ENCODE measurements at places on chromosomes 16 and 17.

- no peaks in the 10 kb centered on the region for H3K36me3 ChIP-seq
- no peak overlapping the region for H3K27ac ChIP-seq
- no peak for DNase-seq
- no peaks in the 10 kb centered on the region for H3K27me3 ChIP-seq
- no peak overlapping the region for H3K4me3 ChIP-seq
- no peaks in the 10 kb centered on the region for H3K4me1 ChIP-seq
These were observed 3.7 kb downstream of the HPR start for GRCh38 chr16:72066747-72067146.

GRCh38 chr17:33523577-33523981 is 230.5 kb upstream of the ASIC2 start:
- no peak overlapping the region for H3K27ac ChIP-seq
- no peak for DNase-seq
- no peaks in the 10 kb centered on the region for H3K36me3 ChIP-seq

- H3K27ac ChIP-seq: no peak overlapping the region
- H3K27me3 ChIP-seq: peaks cover 43% of the 10 kb centered on the region
- H3K4me1 ChIP-seq: peaks cover 2% of the 10 kb centered on the region
- H3K4me3 ChIP-seq: no peak overlapping the region
- no peak for DNase-seq
These were observed 24.0 kb upstream of the PHB1 start for GRCh38 chr17:49438436-49439278.

- H3K4me3 ChIP-seq: no peak overlapping the region
- peaks cover 81% of the 10 kb centered on the region for H3K4me1 ChIP-seq
- peak; percentile 50 for DNase-seq
- no peak overlapping the region for H3K27ac ChIP-seq
These were observed 38.1 kb downstream of the ANKRD11 start for GRCh38 chr16:89452241-89452640.

DNA sequence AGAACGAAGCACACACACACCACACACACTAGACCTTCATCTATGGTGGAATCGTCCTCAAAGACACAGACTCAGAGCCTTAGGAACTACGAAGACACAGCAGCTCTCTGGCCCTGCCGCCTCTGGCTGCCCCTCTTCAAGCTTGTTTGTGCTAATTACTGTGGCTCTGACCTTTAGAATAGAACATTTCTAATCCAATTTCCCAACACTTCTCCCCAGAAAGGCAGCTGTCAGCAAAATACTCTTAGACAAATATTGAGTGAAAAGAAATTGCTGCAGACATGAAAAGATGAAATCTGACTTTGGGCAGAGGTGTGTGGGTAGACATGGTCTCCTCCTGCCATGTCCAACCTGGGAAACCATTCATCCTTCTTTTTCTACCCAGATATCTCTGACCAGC is 152.0 kb upstream of the DNAH9 start:
- no peaks in the 10 kb centered on the region for H3K4me1 ChIP-seq
- H3K27ac ChIP-seq: no peak overlapping the region
- peaks cover 1% of the 10 kb centered on the region for H3K36me3 ChIP-seq
- H3K27me3 ChIP-seq: no peaks in the 10 kb centered on the region
- DNase-seq: no peak

GRCh38 chr17:7440834-7441195 is 1.5 kb downstream of the FGF11 start:
- H3K27me3 ChIP-seq: peaks cover 53% of the 10 kb centered on the region
- peaks cover 51% of the 10 kb centered on the region for H3K4me1 ChIP-seq
- peak overlapping the region; percentile 78 for H3K4me3 ChIP-seq
- H3K27ac ChIP-seq: no peak overlapping the region
- H3K36me3 ChIP-seq: peaks cover 11% of the 10 kb centered on the region

GRCh38 chr17:27459433-27459832 is 3.2 kb downstream of the KSR1 start:
- H3K36me3 ChIP-seq: no peaks in the 10 kb centered on the region
- no peak overlapping the region for H3K4me3 ChIP-seq
- peaks cover 75% of the 10 kb centered on the region for H3K4me1 ChIP-seq

GRCh38 chr16:71724320-71724751 is at the start of gene PHLPP2:
Gene PHLPP2 (minus strand): TSS chr16:71724701. CDS start chr16:71714795, 9,906 bp downstream.
- DNase-seq: no peak
- H3K4me1 ChIP-seq: peaks cover 17% of the 10 kb centered on the region
- peak within 1 kb of the TSS; percentile 69 for H3K27ac ChIP-seq
- no peaks in the 10 kb centered on the region for H3K36me3 ChIP-seq
- H3K27me3 ChIP-seq: peaks cover 15% of the 10 kb centered on the region

GRCh38 chr16:81564421-81564911 is 119.9 kb downstream of the CMIP start:
- H3K4me1 ChIP-seq: peaks cover 16% of the 10 kb centered on the region
- DNase-seq: no peak
- H3K27ac ChIP-seq: no peak overlapping the region
- H3K27me3 ChIP-seq: no peaks in the 10 kb centered on the region
- H3K4me3 ChIP-seq: no peak overlapping the region
- no peaks in the 10 kb centered on the region for H3K36me3 ChIP-seq

- H3K27ac ChIP-seq: peak overlapping the region; percentile 99
- no peaks in the 10 kb centered on the region for H3K27me3 ChIP-seq
- peaks cover 26% of the 10 kb centered on the region for H3K4me1 ChIP-seq
- peaks cover 1% of the 10 kb centered on the region for H3K36me3 ChIP-seq
- peak; percentile 51 for DNase-seq
- peak overlapping the region; percentile 88 for H3K4me3 ChIP-seq
These were observed 39.2 kb upstream of the ARL4D start for GRCh38 chr17:43359469-43360110.

GRCh38 chr17:17921192-17922069 is 50.8 kb downstream of the TOM1L2 start:
- no peak overlapping the region for H3K27ac ChIP-seq
- H3K27me3 ChIP-seq: no peaks in the 10 kb centered on the region
- peaks cover 12% of the 10 kb centered on the region for H3K4me1 ChIP-seq
- H3K36me3 ChIP-seq: peaks cover 2% of the 10 kb centered on the region
- H3K4me3 ChIP-seq: no peak overlapping the region
- no peak for DNase-seq

- H3K27ac ChIP-seq: no peak overlapping the region
- H3K4me3 ChIP-seq: no peak overlapping the region
- H3K36me3 ChIP-seq: no peaks in the 10 kb centered on the region
- DNase-seq: no peak
These were observed 5.0 kb upstream of the PVALEF start for GRCh38 chr17:81160306-81160705.

- H3K4me3 ChIP-seq: no peak overlapping the region
- no peak for DNase-seq
- H3K36me3 ChIP-seq: peaks cover 40% of the 10 kb centered on the region
- no peaks in the 10 kb centered on the region for H3K27me3 ChIP-seq
- H3K4me1 ChIP-seq: peaks cover 23% of the 10 kb centered on the region
- no peak overlapping the region for H3K27ac ChIP-seq
These were observed 8.0 kb downstream of the SGF29 start for GRCh38 chr16:28561557-28562187.

GRCh38 chr17:62696726-62697490 is 69.4 kb downstream of the MRC2 start:
- H3K4me3 ChIP-seq: no peak overlapping the region
- no peaks in the 10 kb centered on the region for H3K4me1 ChIP-seq
- H3K27me3 ChIP-seq: peaks cover 4% of the 10 kb centered on the region
- DNase-seq: no peak
- H3K36me3 ChIP-seq: no peaks in the 10 kb centered on the region

DNA sequence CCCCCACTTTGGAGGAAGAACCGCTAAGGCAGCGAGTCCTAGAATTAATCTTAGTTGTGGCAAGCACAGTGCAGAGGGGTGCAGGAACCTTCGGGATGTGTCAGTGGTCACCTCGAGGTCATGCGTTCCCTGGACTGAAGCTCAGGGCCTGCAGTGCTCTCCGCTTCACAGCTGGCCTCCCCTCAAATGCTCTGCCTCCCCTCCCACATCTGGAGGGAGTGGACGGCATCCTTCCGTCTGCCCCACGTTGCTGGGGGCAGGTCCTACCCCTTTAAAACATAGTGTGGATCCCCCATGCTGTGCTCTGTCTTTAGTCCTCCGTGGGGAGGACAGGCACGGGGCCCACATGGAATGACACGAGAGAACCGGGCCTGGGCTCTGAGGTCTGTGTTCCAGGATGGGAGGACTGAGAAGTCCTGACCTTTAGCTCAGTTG is 99.5 kb upstream of the CDC42EP4 start:
- no peaks in the 10 kb centered on the region for H3K4me1 ChIP-seq
- no peak overlapping the region for H3K4me3 ChIP-seq
- H3K27me3 ChIP-seq: no peaks in the 10 kb centered on the region
- no peaks in the 10 kb centered on the region for H3K36me3 ChIP-seq
- H3K27ac ChIP-seq: no peak overlapping the region
- no peak for DNase-seq

DNA sequence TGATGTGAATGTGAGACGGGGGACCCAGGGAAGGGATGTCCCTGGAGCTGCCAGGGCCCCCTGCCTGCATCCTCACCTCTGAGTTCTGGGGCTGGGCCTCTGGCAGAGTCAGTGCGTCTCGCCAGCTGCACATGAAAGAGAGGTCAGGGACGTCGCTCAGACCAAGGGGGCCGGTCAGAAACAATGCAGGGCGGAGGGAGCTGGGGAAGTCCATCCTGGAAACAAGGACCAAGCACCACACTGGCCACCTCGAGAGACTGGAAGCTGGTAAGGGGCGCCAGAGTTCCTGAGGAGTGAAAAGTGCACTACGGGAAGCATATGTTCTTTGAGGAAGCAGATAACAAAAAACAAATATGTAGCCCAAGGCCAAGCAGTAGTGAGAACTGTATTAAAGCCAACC is 2.1 kb downstream of the TAF1C start:
- peak overlapping the region; percentile 95 for H3K4me3 ChIP-seq
- H3K4me1 ChIP-seq: peaks cover 13% of the 10 kb centered on the region
- H3K27me3 ChIP-seq: no peaks in the 10 kb centered on the region

DNA sequence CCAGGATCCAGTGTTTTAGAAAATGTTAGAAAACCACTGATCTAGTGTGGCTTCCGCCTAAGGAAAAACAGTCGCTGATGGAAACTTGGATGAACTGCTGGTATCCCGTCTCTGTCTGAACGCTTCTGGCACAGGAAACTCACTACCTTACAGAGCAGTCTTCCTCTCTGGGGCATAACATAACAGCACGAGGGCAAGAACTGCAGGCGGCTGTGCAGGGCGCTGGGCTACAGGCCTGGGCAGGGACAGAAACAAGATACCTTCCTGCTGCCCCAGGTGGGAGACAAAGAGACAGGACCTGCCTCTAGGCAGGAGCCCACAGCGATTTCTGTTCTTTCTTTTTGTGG is 10.5 kb downstream of the MXRA7 start:
- H3K4me1 ChIP-seq: peaks cover 34% of the 10 kb centered on the region
- no peaks in the 10 kb centered on the region for H3K36me3 ChIP-seq
- no peak overlapping the region for H3K4me3 ChIP-seq
- H3K27ac ChIP-seq: peak overlapping the region; percentile 24

- no peaks in the 10 kb centered on the region for H3K27me3 ChIP-seq
- no peak for DNase-seq
- no peak overlapping the region for H3K4me3 ChIP-seq
- H3K36me3 ChIP-seq: peaks cover 7% of the 10 kb centered on the region
These were observed 1.8 kb upstream of the JMJD8 start for GRCh38 chr16:685967-686366.

GRCh38 chr16:53804467-53804866 is 100.5 kb downstream of the FTO start:
- peaks cover 9% of the 10 kb centered on the region for H3K36me3 ChIP-seq
- H3K4me1 ChIP-seq: peaks cover 3% of the 10 kb centered on the region
- H3K4me3 ChIP-seq: no peak overlapping the region
- no peaks in the 10 kb centered on the region for H3K27me3 ChIP-seq
- H3K27ac ChIP-seq: no peak overlapping the region

GRCh38 chr17:38354466-38354865 is 2.8 kb downstream of the SOCS7 start:
- H3K27me3 ChIP-seq: no peaks in the 10 kb centered on the region
- no peak overlapping the region for H3K4me3 ChIP-seq
- no peak for DNase-seq
- H3K4me1 ChIP-seq: peaks cover 36% of the 10 kb centered on the region

DNA sequence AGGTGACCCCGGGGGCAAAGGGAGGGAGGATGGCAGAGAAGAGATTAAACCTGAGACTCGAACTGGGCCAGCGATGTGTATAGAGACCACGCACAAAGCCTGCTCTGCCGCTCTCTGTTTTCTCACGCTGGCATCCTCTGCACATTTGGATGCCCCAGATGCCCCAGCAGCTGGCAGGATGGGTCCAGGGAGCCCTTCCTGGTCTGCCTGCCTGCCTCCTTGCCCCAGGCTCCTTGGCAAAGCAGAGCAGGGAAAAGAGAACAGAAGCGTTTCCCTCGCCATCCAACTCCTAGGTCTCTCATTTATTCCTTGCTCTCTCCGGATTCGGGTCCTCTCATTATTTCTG is 5.2 kb upstream of the PIPOX start:
- no peaks in the 10 kb centered on the region for H3K36me3 ChIP-seq
- DNase-seq: no peak
- peaks cover 3% of the 10 kb centered on the region for H3K4me1 ChIP-seq
- no peak overlapping the region for H3K27ac ChIP-seq

GRCh38 chr17:50148226-50149090 is 2.0 kb downstream of the PPP1R9B start:
- no peaks in the 10 kb centered on the region for H3K27me3 ChIP-seq
- H3K36me3 ChIP-seq: peaks cover 25% of the 10 kb centered on the region
- H3K4me1 ChIP-seq: peaks cover 45% of the 10 kb centered on the region
- H3K4me3 ChIP-seq: peak overlapping the region; percentile 80
- peak overlapping the region; percentile 80 for H3K27ac ChIP-seq

Data from activated CD8-positive, alpha-beta memory T cell treated with anti-CD3 and anti-CD28 coated beads, Interleukin-2, amount 10 ng/mL, durations not matched to agents 7 days and 5 days (primary cell).